ENCODE measurements at places on chromosomes 1 and 21.

GRCh38 chr1:171803045-171803444 lies 21.6 kb downstream of the METTL13 start:
- no peak for DNase-seq

GRCh38 chr1:226066415-226067078 lies 4.0 kb downstream of the H3-3A start:
- DNase-seq, result no peak

DNA sequence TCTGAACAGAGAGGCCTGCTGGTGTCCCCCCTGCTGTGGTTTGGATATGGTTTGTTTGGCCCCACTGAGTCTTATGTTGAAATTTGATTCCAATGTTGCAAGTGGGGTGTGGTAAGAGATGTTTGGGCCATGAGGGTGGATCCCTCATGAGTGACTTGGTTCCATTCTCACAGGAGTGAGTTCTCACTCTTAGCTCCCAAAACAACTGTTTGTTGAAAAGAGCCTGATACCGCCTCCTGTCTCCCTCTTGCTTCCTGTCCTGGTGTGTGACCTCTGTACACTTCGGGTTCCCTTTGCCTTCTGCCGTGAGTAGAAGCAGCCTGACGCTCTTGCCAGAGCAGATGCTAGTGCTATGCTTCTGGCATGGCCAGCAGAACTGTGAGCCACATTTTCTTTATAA lies 60.5 kb downstream of the C21orf91 start:
- no peak for DNase-seq

DNA sequence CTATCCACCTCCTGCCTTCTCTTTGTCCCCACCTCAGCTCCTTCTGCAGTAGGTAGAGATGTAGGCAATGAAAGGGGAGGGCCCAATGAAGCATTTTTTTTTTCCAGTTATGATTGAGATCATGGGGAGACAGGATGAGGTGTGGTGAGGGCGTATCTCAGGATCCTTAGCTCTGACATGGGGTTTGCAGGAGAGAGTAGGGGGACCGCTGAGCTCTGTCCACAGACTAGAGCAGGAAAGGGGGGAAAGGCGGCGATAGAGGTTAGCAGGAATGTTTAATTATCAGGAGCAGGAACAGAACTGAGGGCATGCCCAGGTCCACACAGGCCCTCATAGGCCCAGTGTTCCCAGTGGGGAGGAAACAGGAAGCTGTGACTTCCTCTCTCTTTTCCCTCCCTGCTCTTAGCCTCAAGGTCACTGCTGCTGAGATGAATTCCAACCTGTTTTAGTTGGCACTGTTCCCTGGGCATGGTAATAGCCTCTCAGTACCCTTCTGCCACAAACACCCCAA lies 901 bp upstream of the RXFP4 start:
- no peak for DNase-seq

GRCh38 chr1:237769916-237770315 lies 120.8 kb downstream of the ZP4 start:
- DNase-seq, result no peak

DNA sequence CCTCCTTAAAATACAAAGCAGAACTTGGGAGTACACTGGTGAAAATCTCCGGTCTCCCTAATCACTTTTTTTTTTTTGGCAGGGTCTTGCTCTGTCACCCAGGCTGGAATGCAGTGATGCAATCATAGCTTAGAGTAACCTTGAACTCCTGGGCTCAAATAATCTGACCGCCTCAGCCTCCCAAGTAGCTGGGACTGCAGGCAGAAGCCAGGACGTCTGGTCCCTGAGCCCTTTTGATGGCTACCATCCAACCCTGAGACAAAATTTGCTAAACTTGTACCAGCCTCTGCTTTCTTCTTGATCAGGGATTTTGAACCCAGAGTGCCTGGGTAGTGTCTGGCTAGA lies 4.1 kb downstream of the L1TD1 start:
- no peak for DNase-seq

GRCh38 chr1:204093421-204093717 lies 20.5 kb downstream of the SOX13 start:
- no peak for DNase-seq

DNA sequence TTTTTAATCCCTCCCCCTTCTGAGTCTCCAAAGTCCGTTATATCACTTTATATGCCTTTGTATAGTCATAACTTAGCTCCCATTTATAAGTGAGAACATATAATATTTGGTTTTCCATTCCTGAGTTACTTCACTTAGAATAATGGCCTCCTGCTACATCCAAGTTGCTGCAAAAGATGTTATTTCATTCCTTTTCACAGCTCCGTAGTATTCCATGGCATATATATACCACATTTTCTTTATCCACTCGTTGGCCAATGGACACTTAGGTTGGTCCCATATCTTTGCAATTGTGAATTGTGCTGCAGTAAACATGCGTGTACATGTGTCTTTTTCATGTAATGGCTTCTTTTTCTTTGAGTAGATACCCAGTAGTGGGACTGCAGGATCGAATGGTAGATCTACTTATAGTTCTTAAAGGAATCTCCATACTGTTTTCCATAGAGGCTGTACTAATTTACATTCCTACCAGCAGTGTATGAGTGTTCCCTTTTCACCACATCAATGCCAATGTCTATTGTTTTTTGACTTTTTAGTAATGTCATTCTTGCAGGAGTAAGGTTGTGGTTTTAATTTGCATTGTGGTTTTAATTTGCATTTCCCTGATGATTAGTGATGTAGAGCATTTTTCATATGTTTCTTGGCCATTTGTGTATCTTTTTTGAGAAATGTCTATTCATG lies 12.3 kb downstream of the MAN1C1 start:
- DNase-seq, result no peak

DNA sequence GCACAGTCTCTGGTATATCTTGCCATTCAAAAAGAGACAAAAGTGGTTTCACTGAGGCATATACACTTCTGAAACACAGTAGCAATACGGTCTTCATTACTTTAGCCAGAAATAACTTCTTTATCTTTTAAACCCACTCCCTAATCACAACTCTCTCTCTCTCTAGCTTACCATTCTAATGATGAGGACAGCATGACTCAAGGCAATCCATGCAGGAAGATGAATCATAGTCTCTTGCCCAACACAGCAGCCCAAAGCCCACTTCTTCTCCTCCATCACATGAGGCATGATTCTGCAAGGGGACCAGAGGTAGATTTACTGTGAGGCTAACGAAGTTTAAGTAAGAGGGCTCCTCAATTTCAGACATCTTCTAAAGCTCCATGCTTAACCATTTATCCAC lies 285.0 kb upstream of the NR5A2 start:
- DNase-seq, result peak; percentile 7

DNA sequence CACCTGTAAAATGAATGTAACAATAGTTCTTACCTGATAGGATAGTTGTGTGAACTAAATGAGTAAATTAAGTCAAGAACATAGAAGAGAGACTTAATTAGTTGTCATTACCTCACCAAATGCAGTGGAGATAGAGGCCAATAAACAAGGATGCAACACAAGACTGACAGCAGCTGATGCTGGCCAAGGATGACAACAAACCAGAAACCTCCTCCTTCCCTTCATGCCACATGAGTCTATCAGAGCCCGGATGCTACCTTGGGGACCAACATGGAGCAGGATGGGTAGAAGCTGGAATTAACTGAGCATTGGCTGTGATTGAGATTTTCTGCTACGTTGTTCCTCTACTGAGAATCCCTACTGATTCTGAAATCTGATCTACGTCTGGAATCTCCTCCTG lies 30.3 kb upstream of the USP1 start:
- DNase-seq, result no peak

DNA sequence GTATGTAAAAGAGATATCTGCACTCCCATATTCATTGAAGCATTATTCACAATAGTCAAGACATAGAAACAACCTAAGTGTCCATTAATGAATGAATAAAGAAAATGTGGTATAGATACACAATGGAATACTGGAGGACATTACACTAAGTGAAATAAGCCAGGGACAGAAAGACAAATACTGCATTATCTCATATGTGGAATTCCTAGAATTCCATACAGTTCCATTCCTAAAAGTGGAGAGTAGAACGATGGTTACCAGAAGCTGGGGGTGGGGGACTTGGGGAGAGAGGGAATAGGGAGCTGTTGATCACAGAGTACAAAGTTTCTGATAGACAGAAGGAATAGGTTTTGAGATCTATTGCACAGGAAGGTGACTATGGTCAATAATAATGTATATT lies 7.4 kb downstream of the TMED5 start:
- DNase-seq, result no peak

- DNase-seq, result no peak
Observed at GRCh38 chr1:2909797-2910196, 108.3 kb upstream of the TTC34 start.

DNA sequence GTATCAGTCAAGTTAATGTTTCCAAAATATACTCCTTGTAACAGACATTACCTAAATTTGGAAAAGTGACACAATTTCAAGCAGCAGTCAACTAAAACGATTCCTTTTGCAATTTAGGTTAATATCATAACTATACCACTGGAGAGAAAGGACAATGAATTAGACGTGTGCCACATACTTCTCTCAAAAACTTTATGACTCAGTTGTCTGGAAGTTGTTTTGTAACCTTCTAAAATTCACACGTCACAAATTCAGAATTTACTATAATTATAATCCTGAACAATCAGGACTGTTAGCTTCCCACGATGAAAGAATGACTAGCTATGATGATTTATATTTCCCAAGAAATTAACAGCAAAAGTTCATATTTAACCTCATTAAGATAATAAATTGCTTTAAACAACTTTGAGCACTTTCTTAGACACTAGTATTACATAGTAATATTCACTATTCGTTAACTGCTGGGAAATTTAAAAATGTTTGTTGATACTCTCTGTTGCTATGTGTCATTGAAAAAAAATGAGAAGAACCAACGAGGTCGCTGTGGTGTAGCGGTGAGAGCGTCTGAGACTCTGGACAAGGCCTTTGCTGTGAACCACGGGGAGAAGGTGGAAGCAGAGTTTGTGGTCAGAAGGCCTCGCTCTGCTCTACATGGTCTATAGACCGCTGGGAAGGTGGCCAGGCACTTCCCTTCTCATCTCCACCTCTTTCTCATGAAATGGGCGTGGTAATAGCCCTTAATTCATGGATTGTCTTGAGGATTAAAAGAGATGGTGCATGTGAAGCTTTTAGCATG lies 27.9 kb upstream of the BATF3 start:
- no peak for DNase-seq

DNA sequence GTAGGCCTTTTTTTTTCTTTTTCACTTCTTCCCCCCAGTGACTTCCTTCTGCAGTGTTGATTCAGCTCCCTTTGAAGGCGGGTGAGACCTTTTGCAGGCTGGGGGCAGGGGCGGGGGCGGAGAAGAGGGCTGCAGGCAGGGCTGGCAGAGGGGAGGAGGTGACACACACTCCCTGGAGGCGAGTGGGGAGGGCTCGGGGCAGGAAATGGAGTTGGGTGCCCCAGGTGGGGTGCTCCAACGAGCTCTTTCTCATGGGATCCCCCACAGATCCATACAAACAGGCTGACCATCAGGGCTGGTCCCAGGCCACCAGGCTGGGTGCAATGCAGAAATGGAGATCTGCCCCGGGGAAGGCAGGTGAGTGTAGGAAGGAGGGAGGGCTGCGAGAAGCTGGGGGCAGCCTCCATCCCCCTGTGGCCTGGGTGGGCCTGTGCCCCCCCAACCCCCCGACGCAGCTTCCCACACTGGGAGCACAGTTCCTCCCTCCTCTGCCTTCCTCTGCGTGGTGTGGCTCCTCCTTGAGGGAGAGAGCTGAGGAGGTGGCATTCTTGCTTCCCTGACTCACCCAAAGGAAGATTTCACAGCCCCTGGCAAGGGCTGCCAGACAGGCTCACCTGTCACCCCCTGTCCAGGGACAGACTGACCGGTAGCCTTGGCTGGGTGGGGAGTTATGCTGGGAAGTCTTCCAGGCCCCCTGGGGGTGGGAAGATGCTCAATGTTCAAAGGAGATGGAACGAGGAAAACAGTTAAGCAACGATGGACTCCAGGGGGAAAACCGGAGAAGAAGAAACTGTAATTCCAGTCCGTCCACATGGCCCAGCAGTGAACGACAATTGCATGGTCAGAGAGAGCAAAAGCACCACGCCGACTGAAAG lies 7.1 kb upstream of the ITGB2 start:
- no peak for DNase-seq

DNA sequence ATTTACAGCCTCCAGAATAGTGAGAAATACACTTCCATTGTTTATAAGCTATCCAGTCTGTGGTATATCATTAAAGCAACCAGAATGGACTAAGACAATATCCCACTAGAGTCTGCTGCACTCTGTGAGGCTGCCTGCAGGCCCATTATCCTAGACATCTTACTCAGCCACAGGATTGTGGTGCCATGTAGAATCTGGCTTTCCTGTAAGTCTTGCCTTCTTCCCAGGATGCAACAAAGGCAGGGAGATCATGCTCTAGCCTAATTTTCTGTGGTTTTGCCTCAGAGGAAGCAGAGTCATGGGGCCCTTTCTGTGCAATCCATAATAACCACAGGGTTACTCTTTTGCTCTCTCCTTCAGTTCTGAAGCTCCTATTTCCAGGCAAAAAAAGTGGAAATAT lies 299.1 kb upstream of the DEPDC1 start:
- DNase-seq, result no peak

- no peak for DNase-seq
Observed at GRCh38 chr1:38500352-38500751, 359.2 kb downstream of the RRAGC start.

- DNase-seq, result no peak
Observed at GRCh38 chr1:183218027-183218618, 32.1 kb downstream of the LAMC2 start.

GRCh38 chr1:2479618-2480017 lies 3.5 kb downstream of the PLCH2 start:
- DNase-seq, result no peak

DNA sequence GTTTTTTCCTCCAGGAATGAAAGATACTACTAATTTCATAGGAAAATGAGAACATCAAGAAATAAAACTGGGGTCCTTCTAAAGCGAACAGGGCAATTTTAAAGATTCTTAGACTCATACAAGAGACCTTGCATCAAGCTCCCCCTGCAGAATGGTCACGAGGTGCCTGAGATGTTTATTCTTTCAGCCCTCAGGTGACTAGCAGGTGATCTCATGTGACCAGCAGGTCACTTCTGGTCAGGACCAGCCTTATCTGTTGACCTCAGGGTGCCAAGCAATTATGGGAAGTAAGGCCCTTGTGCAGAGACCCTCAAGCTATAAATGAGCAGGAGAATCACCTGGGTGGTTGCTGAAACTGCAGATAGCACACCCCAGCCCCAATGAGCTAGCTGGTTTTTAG lies 20.6 kb upstream of the TMEM51 start:
- no peak for DNase-seq

GRCh38 chr1:34885405-34886247 lies 26.1 kb upstream of the SMIM12 start:
- no peak for DNase-seq
